GM12878 (cell line): ENCODE measurements at places on chromosomes 6 and 20. TPM values are rescaled to one million over a fixed set of nuclear protein-coding genes. Genes with fewer than 3 reads are reported as not detected.
A peak's percentile ranks its signal among the peaks of the same experiment; 100 is the strongest.

The SLC17A3 gene
- not detected in 2 replicates for total RNA-seq

The HLA-B gene
- total RNA-seq: 3,333 and 3,502 TPM in 2 replicates

The KIF6 gene
- total RNA-seq: 0.28 and 0.35 TPM in 2 replicates

The TMEM244 gene
- total RNA-seq: not detected in 2 replicates

The NHLRC1 gene
- 0.15 and 0.21 TPM in 2 replicates for total RNA-seq

The RSPO4 gene
- not detected in 2 replicates for total RNA-seq

The PTCHD4 gene
- 0.05 TPM in 1 of 2 replicates, not detected in the other for total RNA-seq

The SCRT2 gene
- total RNA-seq: not detected in 2 replicates

The TPBG gene
- 0.48 and 0.59 TPM in 2 replicates for total RNA-seq

GRCh38 chr6:44339301-44339700 lies 3.1 kb upstream of the SPATS1 start:
- DNase-seq: no peak

DNA sequence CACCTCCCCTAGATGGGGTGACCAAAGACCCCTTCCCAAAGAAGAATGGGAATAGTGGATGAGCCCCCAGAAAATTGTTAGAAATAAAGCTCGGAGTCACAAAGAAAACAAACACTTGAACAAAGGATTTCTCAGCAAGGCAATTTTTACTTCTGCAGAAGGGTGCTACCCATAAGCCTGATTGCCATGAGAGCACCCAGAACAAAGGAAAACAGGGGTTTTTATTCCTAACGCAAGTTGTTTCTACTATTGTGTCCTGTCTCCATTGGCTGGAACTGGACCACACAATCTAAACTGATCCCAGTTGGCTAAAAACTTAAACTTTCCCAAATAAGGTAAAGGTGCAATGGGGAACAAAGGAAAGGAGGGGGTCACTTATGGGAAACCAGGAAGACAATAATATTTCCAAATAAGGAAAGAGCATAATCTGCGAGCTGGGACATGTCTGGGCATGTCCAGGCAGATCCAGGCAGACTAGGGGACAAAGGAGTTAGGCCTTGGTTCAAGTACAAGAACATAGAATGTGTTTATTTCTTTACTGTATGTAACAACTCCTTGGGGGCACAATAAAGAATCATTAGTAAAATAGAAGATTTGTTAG lies 20.0 kb downstream of the HLA-B start:
- no peak for DNase-seq

DNA sequence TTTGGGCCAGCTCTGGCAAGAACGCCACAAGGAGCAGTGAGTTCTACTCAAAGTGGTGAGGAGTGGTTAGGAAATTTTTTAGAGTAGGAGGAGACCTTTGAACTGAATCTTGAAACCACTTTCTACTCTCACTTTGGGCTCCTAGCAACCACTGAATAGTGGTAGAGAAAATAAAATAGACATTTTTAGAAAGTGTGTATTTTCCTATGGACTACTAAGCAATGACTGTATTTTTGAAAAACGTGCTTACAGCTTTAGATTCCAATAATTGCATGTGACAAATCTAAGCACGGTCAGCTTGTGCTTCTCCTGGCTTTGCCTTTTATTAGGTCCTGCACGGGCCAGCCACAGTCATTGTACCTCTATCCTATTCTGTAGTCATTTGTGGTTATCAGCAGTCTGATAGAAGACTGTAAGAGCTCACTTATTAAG lies 8.7 kb upstream of the IFNGR1 start:
- no peak for DNase-seq

- no peak for DNase-seq
Measured at GRCh38 chr6:4889701-4890100, 113.5 kb downstream of the CDYL start.

- DNase-seq: no peak
Measured at GRCh38 chr6:141675957-141676356, 456.8 kb upstream of the GJE1 start.

- DNase-seq: no peak
Measured at GRCh38 chr6:35049900-35050756, 91.0 kb downstream of the TCP11 start.

DNA sequence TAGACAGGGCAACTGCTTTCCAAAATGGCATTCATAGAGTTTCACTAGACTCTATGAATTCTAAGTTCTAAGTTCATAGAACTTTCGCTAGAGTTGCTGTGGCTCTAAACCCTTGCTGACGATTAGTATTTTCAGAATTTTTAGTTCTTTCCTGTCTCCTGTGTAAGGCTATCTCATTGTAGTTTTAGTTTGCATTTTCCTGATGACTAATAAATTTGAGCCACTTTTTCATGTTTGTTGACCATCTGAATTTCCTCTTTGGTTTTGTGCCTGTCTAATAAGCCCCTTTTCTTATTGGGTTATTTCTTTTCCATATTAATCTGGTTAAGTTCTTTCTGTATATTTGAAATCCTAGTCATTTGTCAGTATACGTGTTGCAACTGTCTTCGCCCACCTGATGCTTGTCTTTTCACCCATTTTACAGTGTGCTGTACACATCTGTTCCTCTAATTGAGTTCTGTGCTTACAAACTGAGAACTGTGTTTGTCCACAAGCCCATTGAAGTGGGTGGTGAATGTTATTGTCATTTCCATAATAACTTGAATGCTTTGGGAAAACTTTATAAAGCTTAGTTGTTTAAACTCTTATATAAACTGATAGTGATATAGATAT lies 177.7 kb upstream of the CDYL start:
- DNase-seq: no peak

GRCh38 chr6:36656441-36656840 lies 22.1 kb upstream of the CDKN1A start:
- DNase-seq: no peak

DNA sequence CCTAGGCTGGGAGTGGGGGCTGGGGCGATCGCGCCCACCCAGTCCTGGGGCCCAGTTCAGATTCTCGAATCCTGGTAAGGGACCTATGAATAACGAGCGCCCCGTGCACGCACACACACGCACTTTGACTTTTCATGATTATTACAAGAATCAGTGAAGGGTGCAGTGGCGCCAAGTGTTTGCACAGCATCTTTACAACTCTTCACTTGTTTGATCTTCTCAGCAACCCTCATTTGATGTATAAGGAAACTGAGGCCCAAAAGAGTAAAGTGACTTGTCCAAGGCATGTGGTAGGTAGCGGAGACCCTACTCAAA lies 863 bp upstream of the LRFN2 start:
- DNase-seq: no peak

DNA sequence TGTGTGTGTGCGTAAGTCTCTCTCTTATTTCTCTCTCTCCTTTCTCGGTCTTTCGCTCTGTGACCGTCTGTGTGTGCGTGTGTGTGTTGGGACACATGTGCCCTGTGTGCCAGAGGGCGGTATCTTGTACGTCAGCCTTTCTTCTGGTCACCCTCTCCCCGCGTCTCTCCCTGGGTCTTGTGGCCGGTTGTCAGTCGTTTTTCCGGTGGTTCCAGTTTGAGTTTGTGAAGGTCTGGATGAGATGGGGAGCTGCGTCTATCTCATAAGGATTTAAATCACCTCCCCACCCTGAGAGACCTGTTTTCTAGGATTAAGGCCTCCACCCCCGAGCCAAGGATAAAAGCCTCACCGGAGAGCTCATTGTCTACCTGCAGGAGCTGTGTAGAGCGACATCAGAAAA lies 295.5 kb upstream of the ZNF337 start:
- DNase-seq: no peak

DNA sequence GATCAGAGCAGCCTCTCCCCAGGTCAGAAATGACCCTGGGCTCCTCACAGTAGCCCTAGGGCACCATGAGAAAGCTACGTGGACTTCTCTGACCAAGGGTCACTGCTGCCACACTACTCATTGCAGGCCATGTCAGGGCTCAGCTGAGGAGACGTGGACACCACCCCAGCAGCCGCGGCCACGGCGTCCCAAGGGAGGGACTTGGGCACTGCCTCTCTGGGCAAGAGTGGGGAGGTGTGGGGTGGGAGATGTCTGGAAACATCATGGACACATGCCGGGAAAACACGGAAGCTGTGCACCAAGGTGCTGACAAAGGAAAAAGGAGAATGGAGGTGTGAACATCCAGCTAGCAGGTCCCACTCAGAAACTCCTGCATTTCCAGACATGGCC lies 9.0 kb downstream of the GMEB2 start:
- DNase-seq: no peak

GRCh38 chr6:96621983-96622382 lies 59.1 kb downstream of the FHL5 start:
- DNase-seq: no peak

- no peak for DNase-seq
Measured at GRCh38 chr6:170172825-170173256, 118.0 kb downstream of the DLL1 start.

- no peak for DNase-seq
Measured at GRCh38 chr6:137780447-137781034, 86.5 kb upstream of the TNFAIP3 start.

DNA sequence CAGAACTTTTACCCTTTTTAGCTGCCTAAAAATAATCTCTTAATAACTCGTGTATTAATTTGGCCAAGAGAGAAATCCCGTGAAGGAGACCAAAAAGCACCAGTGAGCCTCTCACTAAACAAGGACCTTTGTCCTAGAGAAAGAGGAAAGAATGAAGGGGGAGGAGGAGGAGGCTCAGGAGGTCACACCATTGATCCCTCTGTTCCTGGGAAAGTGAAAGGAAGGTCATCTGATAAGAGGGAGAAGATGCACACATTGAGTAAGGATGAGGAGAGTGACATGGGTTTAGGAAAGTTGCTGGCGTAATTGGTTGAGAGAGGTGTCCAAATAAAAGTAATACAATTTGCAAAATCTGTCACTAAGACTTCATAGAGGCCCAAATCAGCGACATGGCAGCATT lies 49.2 kb downstream of the HLA-DPB1 start:
- DNase-seq: no peak

GRCh38 chr6:51213811-51214210 lies 395.1 kb downstream of the TFAP2B start:
- DNase-seq: no peak

DNA sequence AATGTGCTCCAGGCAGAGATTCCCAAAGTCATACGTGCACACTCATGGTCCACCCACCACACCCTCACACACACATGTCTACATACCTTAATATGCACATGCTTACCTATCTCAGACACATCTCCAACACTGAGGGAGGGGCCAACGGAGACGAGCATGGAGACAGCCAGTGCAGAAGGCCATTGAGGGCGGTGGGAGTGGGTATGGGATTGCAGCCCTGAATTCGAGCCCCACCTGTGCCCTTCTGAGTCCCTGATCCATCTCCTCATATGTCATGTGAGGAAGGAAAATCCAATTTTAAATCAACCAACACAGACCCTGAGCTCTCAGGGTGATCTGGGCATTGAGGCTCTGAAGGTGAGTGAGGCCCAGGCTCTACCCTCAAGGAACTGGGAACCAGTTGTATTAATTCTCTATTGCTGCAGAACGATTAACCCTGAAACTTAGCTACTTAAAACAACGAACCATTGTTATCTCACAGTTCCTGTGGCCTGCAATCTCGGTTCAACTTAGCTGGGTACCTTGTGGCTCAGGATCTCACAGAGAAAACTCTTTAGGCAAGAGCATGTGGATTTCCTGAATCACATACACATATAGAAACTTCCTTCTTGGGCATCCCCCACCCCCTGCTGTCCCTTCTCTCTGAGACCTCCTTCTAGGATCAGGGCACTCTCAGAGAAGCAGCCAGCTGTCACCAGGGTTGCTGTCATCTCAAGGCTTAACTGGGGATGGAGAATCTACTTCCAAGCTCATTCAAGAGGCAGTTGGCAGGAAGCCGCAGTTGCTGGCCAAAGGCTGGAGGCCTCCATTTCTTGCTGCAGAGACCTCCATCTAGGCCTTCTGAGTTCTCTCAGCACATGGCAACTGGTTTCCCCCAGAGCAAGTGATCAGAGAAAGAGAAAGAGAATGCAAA lies 28.3 kb downstream of the GLP1R start:
- DNase-seq: peak; percentile 30

- DNase-seq: no peak
Measured at GRCh38 chr20:46255440-46256104, 52.7 kb downstream of the CDH22 start.

DNA sequence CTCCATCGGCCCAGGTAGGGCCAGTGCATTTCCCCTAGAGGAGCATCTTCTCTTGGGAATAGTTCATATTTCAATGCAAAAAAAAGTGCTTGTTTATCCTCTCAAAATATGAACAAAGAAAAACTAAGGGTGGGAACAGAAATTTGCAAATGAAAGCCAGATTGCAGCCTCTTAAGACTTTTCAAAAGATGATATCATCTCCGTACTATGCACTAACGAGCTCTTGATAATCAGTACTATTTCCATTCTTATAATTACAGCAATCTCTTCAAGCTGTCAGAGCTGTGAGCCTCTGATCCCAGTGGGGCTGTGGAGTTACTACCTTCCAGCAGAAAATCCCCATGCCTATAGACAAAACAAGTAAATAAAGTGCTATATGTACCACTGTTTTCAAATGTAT lies 77.1 kb downstream of the SOD2 start:
- DNase-seq: no peak

- DNase-seq: no peak
Measured at GRCh38 chr6:21033084-21033483, 498.8 kb downstream of the CDKAL1 start.

- no peak for DNase-seq
Measured at GRCh38 chr6:112155886-112156285, 68.5 kb downstream of the FAM229B start.

- no peak for DNase-seq
Measured at GRCh38 chr6:145137425-145137824, 597.9 kb downstream of the EPM2A start.
